Muscle of leg (tissue), 16 donors: ENCODE measurements at places on chromosomes 6 and 20.

GRCh38 chr6:121595646-121596045 lies 160.2 kb downstream of the GJA1 start:
- DNase-seq: no peak

- DNase-seq: peak; percentile 59
Measured at GRCh38 chr6:48765352-48765961, 654.5 kb upstream of the PTCHD4 start.

DNA sequence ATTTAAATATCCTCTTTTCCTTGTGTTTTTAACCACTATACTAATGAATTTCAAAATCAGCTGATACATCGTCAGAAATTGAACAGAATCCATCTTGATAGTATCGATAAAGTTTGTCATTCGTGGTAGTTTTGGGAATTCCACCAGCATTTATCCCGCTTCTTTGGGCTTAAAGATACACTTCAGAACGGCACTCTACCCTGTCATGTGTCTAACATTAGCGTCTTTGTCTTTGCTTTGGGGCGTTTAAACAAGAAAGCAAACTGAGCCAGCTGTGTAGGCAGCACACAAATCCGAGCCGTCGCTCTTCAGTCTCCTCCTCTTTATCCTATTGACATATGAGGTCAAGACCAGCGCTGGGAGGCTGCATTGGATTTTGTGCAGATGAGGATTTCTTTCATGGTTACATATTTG lies 27.5 kb upstream of the NHSL1 start:
- peak; percentile 43 for DNase-seq

- DNase-seq: no peak
Measured at GRCh38 chr20:7893014-7893730, 47.1 kb downstream of the HAO1 start.

- no peak for DNase-seq
Measured at GRCh38 chr6:104718672-104719071, 141.0 kb downstream of the HACE1 start.

- DNase-seq: peak; percentile 55
Measured at GRCh38 chr6:134707342-134708031, 242.4 kb downstream of the ALDH8A1 start.

DNA sequence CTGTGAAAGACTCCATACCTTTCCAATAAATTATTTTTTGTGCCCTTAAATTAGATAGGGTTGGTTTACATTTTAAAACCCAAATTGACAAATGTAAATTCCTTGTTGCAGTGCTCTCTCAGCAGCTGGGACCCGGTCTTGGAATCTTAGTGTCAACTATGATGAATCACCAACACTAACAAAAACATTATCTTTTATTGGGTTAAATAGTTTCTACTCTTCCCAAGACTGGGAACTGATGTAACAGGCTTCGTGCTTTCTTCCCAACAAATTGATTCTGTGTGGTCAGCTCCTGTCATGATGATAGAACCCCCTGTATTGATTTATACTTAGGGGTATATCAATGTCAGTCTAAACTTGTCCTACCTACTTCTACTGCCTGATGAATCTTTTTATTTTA lies 23.2 kb upstream of the AHI1 start:
- DNase-seq: no peak

DNA sequence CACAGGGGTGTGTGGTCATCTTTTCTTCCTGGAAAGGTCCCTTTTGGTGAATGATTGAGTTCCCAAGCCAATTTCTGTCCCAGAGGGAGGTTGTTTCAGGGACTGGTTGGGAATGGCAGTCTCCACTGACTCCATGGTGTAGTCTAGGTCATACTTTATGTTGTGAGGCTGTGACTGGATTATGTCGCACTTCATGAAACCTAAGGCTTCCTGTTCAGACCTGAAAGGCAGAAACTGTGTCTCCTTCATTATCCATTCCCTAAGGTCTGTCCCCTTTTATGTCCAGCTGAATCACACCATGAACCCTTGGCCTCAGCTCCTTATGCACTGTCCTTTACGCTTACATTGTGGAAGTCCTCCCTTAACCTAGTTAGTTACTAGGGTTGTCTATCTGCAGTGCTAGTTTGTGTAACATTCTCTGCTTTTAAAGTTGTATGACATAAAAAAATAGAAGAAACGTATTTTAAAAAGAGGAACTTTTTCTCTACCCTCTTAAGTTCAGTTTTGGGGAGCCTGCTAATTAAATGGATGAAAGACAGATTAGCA lies 191.3 kb downstream of the JARID2 start:
- DNase-seq: no peak

DNA sequence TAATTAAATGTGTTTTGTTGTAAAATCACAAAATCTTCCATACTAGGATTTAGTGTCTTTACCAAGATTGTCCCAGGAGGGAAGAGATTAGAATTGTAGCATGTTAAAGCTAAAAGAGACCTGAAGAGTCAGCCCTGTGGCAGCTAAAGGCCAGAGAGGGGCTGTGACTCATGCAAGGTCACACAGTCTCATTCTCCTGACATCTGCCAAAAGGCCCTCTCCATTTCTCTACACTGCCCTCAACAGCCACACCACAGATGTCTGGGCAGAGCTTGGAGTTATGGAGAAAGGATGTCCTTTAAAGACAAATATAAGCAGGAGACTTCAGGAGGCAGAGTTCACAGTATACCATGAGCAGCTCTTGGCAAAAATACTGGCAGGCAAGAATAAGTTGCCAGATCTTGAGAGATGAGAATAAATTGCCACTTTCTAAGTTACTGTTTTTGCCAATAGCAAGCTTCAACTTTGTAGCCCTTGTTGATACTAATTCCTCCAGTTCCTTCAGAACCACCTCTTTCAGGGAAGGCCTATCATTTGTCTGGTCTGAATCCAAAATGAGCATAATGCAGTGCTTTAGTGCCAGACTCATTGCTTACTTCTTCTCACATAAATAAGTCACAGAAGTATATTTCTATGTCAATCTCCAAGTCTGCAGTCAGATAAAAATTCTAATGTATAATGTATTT lies 41.7 kb downstream of the AKIRIN2 start:
- no peak for DNase-seq

DNA sequence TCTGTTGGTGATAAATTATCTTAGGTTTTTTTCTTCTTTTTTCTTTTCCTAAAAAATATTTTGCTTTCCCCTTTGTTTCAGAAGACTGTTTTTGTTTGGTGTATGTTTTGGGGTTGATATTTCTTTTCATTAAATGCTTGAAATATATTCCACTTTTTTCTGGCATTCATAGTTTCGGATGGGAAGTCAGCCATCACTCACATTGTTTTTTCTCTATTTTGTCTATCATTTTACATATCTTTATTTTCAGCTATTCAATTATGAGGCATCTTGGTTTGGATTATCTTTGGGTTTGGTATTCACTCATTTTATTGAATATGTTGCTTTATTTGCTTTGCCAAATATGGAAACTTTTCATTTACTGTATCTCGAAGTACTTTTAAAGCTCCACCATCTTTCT lies 600.5 kb upstream of the EYS start:
- no peak for DNase-seq

- DNase-seq: no peak
Measured at GRCh38 chr6:147459780-147460179, 48.7 kb upstream of the SAMD5 start.

GRCh38 chr6:128336436-128337095 lies 183.8 kb downstream of the PTPRK start:
- peak; percentile 27 for DNase-seq

- no peak for DNase-seq
Measured at GRCh38 chr20:39095870-39096269, 133.7 kb downstream of the DHX35 start.

DNA sequence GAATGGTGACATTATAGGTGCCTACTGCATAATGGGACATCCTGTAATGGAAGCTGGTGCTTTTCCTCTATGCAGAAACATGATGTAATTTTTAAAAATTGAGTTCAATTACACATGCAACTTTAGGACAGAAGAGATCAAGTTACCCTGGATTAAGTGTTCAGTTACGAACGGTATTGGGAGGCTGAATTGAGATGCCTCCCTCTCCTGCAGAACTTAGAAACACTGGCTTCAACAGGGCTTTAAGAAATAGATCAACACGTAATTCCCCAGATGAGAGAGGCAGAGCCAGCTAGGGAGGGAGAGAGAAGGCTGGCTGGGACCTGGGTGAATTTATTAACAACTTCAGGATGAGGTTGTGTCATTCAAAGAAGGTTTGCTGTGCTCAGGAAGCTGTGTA lies 232.8 kb downstream of the CDH26 start:
- DNase-seq: no peak

DNA sequence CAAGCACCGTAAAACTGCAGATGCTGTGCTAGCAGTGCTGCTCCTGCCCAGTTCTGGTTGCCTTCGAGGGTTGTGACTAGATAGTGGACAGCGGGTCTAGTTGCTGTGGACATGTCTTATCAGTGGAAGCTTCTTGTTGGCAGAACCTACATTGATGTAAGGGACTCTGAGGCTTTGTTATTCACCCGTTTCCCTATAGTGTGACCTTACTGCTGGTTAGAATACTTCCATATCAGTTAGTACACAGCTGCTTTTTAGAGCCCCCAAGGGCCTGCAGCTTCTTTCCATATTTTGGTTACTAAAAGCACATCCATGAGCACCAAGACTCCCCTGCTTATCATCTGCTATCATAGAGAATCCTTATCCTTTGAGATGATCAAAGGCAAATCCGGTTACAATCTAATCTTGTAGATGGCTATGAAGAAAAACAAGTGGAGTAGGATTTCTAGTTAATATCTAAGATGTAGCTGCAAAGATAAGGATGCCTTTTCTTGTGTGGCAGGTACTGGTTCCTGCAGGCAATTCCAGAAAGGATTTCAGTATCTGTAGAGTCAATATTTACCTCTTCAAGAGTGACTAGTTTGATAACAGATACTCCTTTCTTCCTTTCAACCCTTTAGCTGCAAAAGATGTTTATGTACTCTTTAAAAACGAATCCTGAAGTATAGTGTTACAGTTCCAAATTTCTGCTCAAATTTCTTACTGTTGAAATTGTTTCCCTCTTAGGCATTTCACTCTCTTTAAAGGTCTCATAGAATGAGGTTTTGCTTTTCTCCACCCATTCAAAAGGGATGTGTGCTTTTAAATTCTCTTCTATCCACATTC lies 163.6 kb downstream of the JARID2 start:
- no peak for DNase-seq

- no peak for DNase-seq
Measured at GRCh38 chr20:49831022-49831769, 18.6 kb downstream of the SLC9A8 start.

DNA sequence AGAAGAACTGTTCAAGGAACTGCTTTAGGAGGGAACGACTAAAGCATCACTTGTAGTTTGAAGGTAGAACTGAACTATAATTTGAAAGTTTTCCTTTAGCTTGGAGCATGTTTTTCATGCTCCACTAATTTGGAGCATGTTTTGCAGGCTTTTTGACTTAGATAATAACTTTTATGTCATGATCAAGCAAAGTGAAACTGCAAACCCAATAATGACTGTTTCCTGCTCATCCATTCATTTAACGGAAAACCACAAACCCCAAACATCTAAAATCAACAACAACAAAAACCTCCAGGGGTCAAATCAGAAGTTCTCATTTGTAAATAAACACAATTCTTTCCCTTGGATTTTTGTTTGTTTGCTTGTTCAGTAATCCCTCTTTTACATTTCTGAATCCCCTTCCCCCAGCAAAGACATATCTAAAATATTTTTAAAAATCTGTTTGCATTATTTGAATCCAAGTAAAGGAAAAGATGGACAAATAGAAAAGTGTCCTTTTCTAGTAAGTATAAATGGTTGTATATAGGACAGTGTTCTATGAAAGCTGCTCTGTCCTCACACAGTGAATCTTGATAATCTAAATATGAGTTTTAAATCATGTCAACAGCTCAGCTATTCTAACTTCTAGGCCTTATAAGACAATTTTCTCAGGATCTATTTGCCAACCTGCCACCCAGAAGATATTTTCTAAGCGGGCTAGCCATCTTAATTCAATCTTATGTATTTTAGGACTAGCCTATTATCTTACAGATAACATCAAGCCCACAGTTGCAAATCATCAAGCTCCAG lies 2.6 kb downstream of the SIM1 start:
- DNase-seq: no peak

DNA sequence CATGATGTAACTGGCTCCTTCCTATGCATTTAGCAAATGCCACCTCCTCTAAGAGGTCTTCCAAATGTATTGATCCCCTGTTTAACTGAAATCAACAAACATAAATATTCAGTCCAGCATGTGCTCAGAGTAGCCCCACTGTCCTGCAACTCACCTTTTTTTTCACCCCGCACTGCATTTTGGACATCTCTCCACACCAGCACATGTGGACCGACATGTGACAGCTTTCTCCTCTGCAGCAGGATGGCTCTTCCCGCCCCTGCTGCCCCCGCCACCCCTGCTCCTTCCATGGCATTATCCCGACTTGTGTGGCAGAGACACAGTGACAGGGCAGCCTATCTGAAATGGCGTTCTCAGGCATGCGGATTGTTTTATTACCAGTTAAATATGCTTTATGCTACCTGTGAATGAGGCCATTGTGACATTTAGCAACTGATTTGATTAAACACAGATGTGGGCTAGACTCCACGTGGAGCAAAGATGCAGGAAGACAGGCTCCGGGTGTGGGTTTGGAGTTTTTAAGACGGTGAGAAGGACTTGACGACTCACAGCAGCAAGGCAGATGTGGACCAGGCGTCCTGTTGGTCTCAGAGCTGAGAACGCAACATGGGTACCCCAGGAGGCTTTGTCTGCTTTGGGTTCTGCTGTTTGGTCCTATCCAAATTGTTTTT lies 161.2 kb downstream of the EYA2 start:
- DNase-seq: peak; percentile 72

- no peak for DNase-seq
Measured at GRCh38 chr6:151749341-151749740, 58.1 kb upstream of the ESR1 start.

DNA sequence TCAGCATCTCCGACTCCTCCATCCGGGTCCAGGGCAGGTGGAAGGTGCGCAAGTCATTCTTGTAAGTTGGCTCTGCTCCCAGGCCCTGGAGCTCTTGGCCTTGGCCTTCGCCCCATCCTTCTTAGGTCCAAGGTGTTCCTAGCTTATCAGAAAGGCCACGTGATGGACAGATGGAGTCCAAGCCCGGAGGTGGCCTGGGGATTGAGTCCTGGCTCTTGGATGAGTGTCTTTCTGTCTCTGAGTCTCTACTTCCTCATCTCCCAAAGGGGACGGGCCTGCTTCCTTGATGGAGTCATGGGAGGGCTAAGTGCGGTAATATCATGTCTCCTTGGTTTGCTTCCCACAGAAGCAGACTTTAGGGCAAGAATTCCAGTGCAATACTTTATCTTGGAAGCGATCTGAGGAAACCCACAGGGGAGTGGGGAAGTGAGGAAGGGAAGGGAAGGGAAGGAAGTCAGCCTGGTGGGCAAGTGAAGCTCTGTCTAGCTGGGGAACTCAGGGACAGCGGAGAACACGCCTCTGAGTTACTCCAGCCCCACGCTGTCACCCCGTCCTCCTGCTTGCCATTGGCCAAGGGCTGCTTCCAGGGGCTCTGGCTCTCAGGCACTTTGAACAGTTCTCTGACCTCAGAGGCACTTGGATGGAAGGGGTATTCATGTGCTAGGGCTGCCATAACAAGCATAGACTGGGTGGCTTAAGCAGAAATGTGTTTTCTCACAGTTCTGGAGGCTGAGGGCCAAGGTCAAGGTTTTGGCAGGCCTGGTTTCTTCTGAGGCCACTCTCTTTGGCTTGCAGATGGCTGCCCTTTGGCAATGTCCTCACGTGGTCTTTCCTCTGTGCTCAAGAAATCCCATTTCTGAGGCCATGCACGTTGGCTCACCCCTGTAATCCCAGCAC lies 4.8 kb downstream of the LBP start:
- peak; percentile 23 for DNase-seq
